Hematopoietic multipotent progenitor cell treated with erythropoietin and hydrocortisone succinate and interleukin-3 and kit ligand, for 15 days (in vitro differentiated cells): ENCODE measurements at places on chromosomes 2 and 18.

DNA sequence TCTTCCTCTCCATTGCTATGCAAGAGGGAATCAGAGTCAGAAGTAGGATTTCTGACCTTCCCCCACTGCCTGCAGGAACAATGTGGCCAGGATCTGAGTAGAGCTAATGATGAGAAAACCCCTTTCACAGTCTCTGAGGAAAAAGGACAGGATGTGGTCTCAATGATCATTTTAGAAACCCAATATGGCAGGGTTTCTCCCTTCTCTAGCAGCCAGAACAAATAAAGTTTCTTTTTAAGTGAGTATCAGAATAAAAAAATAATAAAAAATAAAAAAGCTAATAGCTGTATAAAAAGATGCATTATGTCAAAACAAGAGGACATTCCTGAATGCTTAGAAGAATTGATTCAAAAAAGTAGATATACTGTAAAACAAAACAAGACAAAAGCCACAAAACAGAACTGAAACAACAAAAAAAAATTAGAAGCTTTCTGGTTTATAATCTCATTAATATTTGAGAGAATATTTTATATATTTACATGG lies 1124.9 kb upstream of the ZEB2 start:
- DNase-seq, result no peak

DNA sequence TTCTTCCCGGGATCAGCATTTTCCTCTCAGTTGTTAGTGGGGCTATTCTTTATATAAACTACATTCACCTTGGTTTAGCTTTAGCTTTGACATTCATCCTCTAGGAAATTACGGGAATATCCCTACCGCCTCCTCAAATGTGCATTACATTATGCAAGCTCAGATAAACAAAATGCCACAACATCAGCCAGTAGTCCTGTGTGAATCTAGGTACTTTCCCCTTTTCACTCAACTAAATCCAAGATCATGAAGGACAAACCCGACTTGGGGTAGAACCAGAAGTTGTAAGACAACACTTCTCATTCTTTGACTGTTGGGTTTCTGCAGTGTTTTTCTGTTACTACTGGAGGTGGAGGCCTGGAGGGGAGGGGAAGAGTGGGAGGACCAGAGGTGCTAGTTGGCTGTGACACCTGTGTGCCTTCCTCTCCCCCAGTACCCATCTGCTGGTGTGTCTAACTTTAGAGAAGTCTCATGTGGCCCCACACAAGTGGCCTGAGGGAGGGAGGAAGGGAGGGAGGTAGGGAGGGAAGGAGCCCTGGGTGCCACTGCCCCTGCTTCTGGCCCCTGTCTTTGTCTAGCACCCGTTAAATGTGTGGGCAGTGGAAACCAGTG lies 84.8 kb upstream of the BCL2L11 start:
- no peak for DNase-seq

- DNase-seq, result no peak
Measured at GRCh38 chr2:166112193-166112605, 15.6 kb downstream of the SCN1A start.

DNA sequence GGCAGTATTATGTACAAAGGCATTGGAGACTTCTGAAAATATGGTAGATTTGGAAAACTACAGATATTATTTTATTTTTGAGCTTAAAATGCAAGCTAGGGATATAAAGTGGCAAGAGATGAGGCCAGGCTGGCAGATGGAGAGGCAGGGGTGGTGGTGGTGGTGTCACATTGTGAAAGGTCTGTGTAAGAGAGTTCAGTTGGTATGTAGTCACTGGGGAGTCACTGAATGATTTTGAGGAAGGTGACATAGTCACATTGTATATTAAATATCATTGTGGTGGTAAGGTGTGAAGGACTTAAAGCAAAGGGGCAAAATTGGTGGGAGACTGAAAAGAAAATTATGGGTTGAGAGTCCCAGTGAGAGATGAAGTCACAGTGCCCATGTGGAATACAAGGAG lies 82.5 kb downstream of the DIS3L2 start:
- DNase-seq, result no peak

- no peak for DNase-seq
Measured at GRCh38 chr2:19574778-19575260, 216.4 kb upstream of the OSR1 start.

GRCh38 chr2:147509821-147510220 lies 335.0 kb upstream of the ACVR2A start:
- DNase-seq, result no peak

DNA sequence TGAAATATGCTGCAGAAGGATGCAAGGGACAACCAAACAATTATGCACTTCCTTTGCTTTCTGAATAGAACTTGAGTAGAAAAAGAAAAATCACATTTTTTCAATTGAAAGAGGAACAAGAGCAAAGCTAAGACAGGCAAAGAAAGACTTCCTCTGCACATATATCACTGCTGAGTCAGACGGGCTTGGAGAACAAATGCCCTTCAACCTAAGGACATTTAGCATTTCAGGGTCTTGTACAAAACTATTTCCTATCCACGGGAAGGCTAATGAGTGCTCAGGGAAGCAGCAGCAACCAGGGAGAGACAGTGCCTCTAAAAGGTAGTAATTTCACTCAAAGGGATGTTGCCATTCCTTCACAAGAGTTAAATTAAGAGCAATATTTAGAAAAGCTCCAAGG lies 570.0 kb upstream of the GCFC2 start:
- DNase-seq, result no peak

DNA sequence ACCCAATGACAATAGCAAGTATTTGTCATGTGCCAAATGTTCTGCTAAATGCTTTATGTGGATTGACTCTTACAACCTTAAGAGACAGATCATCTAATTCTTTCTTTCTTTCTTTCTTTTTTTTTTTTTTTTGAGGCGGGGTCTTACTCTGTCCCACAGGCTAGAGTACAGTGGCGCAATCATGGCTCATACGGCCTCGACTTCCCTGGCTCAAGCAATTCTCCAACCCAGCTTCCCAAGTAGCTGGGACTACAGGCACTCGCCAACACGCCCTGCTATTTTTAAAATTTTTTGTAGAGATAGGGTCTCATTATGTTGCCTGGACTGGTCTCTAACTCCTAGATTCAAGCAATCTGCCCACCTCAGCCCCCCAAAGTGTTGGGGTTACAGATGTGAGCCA lies 21.4 kb downstream of the TMEM247 start:
- no peak for DNase-seq

DNA sequence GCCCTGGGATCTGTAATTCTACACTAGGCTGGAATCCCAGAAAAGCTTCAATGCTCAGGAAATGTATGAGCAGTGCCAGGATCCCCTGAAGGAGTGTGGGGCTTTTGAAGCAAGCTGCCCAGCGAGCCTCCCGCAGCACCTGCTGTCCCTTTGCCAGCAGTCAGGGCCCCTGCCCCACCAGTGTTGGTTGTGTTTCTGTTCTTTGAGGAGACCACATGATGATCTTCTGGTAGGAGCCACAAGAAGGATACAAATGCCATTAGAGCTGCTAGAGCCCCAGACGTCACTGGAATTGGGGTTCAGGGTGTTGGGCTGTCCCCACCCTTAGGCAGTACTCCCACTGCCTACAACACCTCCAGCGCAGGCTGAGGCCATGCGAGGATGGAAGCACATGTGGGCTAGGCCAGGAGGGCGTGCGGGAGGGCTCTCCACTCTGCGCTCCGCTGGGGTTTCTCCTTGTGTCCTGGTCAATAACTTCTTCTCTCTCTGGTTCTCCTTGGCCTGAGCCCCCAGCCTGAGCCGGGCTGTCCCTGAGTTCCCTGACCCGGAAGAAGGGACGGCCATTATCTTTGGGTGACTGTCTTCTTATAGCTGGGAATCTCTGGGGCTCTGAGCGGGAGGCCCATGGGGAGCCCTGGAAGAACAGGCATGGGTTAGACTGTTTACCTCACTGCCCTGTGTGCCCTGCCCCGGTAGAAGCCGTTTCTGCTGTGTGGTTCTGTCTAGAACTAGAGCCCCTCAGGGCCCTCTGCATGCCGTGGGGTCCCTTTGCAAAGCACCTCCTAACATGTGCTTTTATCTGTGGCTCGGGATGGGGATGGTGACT lies 73.9 kb downstream of the LRRFIP1 start:
- no peak for DNase-seq

DNA sequence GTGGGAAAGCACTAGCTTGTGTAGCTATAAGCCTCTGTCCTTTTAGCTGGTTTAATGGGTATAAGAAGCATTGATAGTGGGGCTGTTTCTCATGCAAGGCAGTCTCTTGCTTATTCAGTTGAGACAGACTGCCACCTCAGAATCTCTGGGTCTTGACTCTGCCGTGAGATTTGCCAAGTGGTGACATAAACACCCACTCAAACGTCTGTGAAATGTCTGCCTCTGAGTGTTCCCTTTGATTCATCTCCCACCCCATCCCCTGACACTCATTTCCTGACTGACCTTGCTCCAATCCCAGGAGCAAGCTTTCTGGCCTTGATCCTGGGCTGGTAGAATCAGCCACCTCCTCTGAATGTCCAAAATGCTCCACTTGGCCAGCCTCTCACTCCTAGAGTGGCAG lies 141.9 kb upstream of the RBMS1 start:
- DNase-seq, result no peak

DNA sequence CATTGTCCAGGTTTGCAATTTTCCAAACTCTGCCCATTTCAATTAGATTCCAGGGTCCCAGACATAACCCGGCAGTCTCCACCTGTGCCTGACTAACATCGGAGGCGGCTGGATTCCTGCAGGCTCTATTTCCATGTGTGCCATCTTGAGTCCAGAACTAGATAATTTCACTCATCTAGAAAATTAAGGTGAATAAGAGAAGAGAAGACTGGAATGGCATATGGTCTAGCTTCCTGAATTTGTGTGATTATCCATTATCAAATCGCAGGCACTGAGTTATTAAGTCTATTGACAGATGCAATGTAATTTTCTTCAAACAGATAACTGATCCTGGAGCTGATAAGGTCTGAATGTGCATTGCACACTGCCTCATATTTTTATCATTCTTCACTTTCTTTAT lies 305.2 kb downstream of the ETAA1 start:
- DNase-seq, result no peak

DNA sequence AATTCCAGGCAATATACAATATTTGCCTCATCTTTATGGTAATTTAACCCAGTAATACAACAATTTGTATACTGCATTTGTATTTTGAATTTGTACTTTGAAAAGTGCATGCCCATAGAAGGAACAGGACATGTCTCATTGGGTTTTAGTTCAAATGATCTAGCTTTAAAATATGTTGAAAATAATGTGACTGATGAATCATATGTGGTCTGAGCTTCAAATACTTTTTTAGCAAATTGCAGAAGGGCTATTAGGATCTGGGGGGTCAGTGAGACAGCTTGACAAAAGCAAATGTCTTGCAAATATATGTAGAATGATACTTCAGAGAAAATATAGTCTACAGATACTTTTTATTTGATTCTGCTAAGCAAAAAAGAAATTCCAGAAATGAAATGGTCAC lies 248.9 kb downstream of the DCC start:
- DNase-seq, result no peak

- DNase-seq, result no peak
Measured at GRCh38 chr2:80525152-80525551, 220.6 kb upstream of the LRRTM1 start.
